NCI-H1092 treated with DMSO at 0.1 percent for 48 hours (cell line): ENCODE measurements at places on chromosomes 3 and 15.

DNA sequence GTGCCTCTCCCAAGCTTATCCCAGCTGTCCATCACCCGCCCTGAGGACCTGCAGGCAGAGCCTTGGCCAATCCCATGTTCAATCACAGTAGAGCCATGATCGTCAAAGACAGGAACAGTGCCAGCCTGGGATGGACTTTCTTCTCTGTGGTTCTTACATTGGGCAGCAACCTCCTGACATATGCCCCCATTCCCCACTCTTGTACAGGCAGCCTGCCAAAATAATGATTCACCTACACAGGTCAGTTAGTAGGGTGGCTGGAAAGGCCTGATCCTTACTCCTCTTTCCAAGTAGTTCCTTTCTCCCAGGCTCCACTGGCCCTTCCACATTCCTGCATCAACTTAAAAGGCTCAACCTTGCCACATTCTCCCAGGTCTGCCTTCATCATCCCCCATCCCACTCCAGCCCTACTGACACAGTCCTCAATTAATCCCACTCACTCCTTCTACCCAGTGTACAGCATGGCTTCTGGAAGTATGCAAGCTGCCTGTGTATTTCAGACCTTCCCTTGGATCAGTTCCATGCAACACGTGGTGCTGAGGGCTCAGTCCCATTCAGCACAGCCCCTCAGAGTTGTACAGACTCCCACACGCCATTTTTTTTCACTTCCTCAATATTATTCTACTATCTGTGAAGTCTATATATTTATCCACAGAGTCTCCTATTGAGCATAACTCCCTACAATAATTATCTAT, 189.8 kb downstream of the NTRK3 start:
- no peak for DNase-seq

- no peak for DNase-seq
These were observed 3.3 kb upstream of the VILL start for GRCh38 chr3:37987315-37987697.

DNA sequence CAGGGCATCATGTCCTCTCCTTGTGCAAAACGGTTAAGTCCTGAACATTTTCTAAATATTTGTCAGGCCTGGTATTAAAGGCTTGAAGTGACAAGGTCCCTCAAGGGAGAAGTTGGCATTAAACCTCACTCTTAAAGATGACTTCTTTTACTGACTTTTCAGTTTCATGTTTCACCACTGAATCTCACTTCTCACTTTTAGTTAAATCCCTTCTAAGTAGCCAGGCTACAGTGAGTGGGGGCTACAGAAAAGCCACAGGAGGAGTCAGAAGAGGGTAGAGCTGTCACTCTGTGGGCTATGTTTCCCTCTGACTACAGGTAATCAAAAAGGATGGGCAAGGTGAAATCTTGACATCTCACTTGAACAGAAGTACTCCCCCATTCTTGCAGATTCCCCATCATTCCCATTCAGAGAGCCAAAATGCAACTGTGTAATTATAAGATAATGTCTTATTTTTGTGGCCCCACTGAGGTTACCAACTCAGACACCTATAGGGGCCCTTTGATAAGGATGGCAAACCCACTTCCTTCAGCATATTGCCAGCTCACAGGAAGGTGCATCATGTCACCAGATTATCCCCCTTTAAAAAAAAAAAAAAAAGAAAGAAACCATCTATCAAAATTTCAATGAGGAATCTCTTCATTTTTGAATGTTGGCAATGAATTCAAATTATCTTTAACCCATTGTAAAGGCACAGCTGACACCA, 790.1 kb upstream of the CFAP20DC start:
- no peak for DNase-seq

DNA sequence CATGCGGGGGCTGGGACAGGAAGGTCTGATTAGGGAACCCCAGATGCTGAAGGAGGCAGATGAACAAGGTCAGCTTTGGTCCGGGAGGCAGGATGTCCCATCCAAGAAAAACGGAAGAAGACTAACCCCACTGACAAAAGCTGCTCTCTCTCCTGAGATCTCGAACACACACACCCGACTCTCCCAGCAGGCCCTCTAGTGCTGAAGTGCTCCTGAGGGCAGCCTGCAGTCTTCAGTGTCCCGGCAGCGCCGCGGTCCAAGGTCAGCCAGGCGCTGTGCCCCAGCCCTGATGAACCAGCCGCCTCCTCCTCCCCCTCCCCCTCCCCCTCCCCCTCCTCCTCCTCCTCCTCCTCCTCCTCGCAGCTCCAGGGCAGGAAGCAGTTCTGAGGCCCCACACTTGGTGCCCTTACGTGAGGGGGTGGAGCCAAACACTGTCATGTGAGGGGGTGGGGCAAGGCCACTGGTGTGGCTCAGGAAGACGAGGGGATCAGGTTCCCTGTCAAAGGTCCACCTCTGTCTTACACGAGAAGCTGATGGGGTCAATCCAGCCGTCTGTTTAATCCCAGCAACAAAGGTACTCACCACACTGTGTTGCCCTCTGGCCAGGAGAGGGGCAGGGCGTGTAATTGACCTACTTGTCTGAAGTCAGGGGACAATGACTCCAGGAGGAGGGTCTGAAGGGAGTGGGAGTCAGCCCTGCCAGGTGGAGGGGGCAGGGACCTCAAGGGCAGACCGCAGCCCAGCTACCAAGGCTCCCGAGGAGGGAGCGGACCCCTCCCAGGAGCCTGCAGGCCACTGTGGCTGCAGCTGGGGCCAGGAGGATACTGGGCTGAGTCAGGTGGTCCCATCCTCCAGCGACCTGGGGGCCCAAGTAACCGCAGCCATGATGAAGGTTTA, 34.3 kb downstream of the PRR23E start:
- no peak for DNase-seq

- DNase-seq: no peak
These were observed 73.2 kb downstream of the TLE3 start for GRCh38 chr15:70024521-70024920.

DNA sequence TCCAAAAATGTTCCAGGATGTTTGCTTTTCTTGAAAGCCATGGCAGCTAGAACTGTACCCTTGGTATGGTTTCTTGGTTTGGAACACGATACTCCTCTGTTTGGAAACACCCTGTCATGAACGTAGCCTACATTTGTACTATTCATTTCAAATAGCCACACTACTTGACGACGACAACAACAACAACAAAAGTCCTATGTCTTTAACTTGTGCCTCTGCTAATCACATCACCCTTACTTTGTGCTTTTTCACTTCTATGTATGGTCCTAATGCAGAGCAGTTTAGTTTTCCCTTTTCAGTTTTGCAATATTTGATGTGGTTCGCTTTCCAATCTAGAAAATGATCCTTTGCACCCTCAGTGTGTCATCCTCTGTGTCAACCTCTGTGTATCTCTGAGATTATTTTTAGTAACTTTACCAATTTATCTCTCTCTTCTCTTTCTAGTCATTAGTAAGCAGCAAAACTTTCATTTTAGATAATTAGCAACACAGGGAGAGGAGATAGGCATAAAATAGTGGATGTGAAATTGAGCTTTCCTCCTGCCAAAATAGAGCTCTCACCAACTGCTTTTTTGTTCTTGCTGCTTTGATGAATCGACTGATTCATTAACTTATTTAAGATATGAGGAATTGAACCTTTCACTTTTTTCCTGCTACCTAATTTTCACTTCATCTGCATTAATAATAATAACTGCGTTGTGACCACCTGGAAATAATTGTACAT, 44.1 kb upstream of the TP63 start:
- no peak for DNase-seq

DNA sequence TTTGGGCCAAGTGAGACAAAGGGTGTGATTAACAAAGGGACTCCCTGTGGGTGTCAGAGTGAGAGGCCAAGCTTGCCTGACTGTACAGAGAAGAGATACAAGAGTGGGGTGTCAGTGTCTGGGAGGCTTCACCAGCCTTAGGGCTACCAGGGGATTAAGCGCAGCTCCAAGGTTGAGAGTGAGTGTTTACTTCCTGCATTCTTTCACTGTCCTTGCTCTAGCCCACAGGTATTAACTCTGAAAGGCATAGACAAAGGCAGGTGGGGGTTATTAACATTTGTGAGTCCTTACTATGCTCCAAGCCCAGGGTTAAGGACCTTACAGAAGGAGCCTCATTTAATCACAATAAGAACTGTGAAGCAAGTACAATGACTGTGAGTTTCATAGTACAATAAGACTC, 107.6 kb downstream of the IL20RB start:
- no peak for DNase-seq

GRCh38 chr15:64883100-64883581, 28.6 kb upstream of the ANKDD1A start:
- no peak for DNase-seq

DNA sequence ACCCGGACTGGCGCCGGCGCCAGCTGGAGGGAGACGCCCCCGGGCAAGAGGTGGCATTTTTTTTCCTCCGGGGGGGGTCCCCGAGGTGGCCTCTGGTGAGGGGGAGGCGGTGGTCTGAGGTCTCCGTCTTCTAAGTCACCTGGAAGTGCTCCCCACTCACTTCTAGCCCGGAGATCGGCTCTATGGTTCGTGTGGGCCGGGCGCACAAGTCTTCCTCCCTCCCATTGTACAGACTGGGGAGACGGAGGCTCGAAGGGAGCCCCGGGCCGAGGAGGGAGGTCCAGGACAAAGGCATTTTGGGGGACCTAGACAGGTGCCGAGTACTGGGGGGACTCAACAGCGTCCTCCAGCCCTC, 4.4 kb downstream of the GATA2 start:
- no peak for DNase-seq

- DNase-seq: no peak
These were observed 27.1 kb downstream of the RPSA start for GRCh38 chr3:39433642-39434041.

DNA sequence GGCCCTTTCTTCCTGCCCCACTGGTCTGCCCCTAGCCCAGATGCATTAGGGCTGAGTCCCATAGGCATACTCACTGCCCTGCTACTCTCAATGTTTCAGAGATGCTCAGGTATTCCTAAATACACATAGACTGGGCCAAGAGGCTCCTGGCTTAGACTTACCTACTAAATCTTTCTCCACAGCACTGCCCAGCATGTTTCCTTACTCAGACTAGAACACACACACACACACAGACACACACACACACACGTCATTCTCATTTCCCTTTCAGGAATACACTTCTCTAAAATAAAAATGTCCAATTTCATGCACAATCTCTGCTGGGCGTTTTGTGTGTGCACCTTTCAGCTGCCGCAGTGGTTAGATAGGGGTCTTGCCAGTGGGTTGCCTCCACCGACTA, 175.7 kb downstream of the FAM43A start:
- DNase-seq: no peak
